ENCODE measurements at places on chromosomes 3 and 15.
A peak's percentile ranks its signal among the peaks of the same experiment; 100 is the strongest.

DNA sequence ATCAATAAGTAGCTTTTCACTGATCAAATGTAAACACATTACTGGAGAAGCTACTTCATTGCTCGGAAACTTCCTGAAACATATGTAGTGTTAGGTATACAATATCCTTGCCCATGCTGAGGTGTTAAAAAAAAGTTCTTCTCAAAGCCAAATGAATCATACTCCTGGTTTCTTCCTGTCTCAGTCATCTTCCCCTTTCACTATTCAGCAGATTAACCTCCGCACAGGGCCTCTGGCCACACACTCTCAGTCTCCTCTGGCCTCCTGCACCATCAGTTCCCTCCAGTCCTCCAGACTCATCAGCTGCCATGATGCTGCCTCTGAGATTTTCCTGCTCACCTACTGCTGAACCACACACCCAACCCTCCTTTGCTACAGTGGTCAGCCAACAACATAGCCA lies 70.5 kb upstream of the BOC start:
- DNase-seq: no peak

- DNase-seq: no peak
Observed at GRCh38 chr3:82474711-82475110, 713.3 kb upstream of the GBE1 start.

GRCh38 chr3:58008141-58009025 lies at the start of gene FLNB:
Gene FLNB (plus strand): TSS chr3:58008422. CDS start chr3:58008565, 143 bp downstream.
- DNase-seq: peak; percentile 82

DNA sequence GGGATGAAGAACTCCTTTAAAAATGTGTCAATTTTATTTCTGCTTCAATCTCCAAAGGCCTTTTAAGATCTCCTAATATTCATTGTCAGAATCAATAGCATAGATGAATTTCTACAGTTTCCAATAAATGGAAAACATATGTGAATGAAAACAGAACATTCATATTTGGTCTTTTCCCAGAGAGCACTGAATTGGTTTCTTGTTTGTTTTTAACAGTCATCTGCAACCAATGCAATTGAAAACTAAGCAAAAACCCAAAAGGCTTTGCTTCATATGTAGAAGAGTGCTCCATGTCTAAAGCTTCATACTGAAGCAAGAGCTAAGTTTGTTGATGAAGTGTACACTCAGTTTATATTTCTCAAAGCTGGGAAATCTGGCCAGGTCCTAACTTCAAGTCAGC lies 426.5 kb upstream of the CDIN1 start:
- no peak for DNase-seq

DNA sequence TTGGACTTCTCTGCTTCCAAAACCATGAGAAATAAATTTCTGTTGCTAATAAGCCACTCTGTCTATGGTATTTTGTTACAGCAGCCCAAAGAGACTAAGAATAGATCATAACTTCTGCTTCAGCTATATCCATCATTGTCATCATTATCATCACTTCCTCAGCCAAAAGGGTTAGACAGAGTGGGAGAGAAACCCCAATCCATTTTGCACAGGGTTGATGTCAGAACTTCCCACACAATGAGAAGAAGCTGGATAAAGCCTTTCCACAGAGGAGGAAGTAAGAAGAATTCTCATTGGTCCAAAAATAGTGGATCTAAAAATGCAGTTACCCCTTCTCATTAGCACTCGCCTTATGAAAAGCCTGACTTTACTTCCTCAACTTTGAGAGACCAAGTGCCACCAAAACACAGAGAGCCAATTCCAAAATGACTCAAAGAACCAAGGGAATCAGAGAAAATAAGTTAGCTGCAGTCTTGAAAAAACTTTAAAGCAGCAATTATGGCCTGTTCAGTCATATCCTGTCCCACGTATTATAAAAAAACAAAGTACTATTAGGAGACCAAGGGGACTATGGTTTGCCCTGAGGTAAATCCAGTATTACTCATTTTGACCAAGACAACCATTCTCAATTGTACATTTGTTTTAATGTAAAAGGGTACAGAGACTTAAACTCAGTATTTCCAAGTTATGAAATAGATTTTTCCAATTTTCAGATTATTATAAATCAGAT lies 80.2 kb downstream of the WNT5A start:
- DNase-seq: no peak

DNA sequence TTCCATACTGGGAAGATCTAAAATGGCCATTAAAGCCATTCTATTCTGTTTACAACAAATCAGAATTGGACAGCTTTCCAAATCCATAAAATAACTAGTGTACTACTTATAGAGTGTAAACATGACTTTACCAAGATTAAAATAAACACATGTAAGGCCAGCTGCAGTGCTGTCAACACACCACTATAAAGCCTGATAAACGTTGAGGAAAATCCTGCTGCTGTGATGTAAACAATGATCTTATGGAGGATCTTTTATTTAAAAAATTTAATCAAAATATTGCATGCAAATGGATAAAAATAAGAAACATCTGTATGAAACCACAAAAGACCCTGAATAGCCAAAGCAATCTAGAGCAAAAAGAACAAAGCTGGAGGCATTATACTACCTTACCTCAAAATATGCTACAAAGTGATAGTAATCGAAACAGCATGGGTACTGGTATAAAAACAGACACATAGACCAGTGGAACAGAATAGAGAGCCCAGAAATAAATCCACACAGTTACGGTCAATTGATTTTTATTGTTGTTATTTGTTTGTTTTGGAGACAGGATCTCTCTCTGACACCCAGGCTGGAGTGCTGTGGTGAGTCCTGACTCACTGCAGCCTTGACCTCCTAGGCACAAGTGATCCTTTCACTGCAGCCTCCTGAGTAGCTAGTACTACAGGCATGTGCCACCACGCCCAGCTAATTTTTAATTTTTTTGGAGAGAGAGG lies 428.8 kb upstream of the C2CD4B start:
- DNase-seq: no peak

- no peak for DNase-seq
Observed at GRCh38 chr3:80000022-80000421, 232.2 kb upstream of the ROBO1 start.

GRCh38 chr15:90101969-90102890 lies at the start of gene IDH2:
Gene IDH2 (minus strand): TSS chr15:90102468. CDS start chr15:90102390, 78 bp downstream.
- DNase-seq: peak; percentile 87

DNA sequence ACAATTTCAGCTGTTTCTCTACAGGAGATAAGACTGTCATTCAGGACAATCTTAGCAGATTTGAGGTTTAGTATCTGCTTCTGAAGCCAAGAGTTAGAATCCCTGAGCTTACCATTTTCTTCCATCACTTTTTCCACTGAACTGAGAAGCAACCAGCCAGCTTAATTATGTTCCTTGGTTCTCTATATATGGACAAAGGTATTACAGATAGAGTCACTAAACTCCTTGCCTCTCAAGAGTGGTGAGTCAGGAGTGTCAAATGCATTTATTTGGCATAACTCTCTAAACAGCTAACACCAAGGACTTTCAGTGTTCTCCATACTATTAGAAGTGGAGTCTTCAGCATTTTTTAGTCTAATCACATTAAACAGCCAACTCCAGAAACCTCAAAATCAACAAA lies 239.3 kb downstream of the ALCAM start:
- DNase-seq: no peak

DNA sequence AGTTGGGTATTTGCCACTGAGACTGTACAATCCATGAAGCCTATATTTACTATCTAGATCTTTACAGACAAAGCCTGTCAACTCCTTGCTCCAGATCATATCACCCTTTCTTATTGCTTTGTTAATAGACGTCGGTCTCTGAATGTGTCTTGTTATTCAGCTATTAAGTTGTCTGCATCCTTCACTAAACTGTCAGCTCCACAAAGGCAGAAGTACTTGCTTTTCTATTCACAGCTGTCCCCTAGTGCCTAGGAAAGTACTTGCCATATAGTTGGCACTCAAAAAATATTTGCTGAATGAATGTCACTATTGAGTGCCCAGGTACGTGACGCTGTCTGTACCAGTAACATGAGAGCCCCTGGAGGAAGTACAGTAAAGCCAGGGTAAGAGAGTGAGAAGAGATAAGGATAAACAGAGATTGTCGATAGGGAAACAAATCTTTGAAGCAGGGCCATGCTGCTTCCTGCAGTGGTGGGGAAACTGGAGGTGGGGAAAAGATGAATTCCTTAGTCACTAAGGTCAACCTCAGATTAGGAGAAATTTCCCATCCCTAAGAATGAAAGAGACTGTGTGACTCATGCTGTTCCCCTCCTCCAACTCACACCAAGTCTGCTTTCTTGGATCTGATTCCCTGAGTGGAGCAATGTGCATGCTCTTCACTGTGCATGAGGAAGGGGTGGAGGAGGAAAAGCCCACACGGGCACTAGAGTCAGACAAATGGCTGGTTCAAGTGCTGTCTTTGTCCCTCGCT lies 36.3 kb downstream of the PRICKLE2 start:
- no peak for DNase-seq

DNA sequence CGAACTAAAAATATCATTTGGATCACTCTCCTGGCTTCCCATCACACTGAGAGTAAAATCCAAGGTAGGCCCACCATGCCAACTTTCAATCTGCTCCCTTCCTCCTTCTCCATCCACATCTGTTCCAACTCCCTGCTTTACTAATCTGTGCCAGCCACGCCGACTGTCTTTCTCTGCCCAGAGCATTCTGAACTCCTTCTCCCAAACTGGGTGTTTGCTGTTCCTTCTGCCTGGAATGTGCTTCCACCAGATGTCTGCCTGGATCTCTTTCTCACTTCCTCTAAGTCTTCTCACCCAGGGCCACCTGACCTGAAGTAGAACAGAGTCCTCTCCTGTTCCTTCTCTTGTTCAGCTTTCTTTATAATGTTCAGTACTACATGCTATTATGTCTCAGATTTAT lies 5.6 kb upstream of the ARL8B start:
- no peak for DNase-seq

DNA sequence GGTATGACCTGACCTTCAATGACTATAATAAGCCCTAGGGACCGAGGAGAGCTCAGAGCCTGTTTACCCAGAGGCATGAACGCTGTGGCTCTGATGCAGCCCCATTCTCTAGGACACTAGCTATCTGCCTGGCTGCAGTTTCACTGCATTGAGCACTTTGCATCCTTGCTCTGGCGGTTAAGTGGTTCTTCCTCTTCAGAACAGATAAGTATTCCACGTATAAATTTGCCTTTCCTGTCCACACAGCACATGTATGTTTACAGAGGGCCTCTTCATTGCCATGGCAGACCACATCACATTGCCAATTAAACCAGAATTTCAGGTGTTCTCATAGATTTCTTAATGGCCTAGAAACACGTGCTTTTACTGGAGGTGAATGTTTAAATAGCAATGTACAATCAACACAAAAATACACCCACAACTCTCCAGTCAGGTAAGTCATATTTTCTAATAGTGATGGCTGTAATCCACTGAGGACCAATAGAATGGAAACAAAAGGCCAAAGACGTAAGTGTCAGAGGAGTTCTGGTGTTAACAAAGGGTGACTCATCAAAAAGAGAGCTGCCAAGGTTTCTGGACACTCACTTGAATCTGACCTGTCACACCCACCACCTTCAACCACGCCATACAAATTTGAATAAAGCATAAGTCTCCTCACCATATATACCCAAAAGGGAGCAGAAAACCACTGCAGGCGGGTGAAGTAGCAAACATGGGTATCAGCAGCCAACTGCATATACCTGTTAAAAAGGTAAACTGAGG lies 553.4 kb downstream of the OCA2 start:
- DNase-seq: no peak

DNA sequence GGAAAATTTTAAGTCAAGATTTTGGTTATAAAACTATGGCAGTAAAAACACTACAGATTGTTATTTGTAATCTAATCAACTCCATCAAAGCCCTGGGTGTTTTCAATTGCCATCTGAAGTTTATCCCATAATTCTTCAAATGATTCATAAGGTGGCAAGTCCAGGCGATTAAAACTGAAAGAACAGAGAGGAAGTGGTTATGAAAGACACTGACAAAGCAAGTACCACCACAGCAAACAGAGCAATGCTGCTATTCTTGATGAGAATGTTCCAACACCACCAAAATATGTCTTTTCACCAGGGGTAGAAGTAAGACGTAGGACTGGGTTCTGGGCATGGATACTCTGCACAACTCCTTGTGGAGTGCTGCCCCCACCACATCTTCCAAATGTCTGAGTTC lies 86.9 kb upstream of the PRTG start:
- DNase-seq: no peak

DNA sequence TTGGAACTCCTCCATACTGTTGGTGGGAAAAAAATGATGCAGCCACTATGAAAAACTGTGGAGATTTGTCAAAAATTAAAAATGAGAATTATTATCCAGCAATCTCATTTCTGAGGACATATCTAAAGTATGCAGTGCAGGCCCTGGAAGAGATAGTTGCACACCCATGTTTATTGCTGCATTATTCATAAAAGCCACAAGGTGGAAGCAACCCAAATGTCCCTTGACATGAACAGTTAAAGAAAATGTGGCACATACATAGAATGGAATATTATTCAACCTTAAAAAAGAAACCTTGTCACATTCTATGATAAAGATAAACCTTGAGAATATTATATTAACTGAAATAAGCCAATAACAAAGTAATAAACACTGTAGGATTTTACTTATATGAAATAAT lies 80.9 kb upstream of the ARHGEF26 start:
- DNase-seq: no peak

DNA sequence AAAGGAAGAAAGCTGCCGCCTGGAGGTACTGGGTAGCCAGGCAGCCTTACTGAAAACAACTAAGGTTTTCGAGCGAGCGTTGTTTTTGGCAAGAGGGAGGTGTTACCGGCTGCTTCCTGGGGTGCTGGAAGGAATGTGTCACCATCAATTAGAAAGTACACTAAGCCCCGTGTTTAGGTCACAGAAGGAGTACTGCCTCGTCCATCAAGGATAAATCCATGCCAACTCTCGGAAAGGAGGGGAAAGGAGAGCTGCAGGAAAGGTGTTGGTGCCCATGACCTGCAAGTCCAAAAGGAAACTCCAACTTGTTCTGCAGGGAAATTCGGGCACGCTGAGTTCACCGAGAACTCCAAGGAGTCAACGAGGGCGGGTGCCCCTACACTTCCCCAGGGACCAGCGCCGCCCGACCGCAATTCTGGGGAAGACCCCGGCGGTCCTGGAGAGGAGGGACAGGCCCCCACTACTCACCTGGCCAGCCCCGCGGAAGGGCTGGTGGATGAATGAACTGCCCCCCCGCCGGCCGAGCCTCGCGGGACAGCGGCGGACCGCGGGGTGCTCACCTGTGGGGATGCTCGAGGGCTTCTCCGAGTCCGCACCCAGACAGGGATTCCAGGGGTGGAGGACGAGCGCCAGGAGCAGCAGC lies 542 bp downstream of the PLOD2 start:
- DNase-seq: peak; percentile 69

Data from left colon (tissue), 2 donors.